ENCODE measurements at places on chromosomes 7 and 10. TPM values are rescaled to one million over a fixed set of nuclear protein-coding genes. Genes with fewer than 3 reads are reported as not detected.

GRCh38 chr10:58674251-58674650 lies 161.6 kb downstream of the BICC1 start:
- peak overlapping the region; percentile 35 for H3K27ac ChIP-seq
- H3K36me3 ChIP-seq, result no peaks in the 10 kb centered on the region
- DNase-seq, result peak; percentile 76

- H3K4me3 ChIP-seq, result no peak overlapping the region
- no peaks in the 10 kb centered on the region for H3K4me1 ChIP-seq
- H3K27ac ChIP-seq, result no peak overlapping the region
- no peaks in the 10 kb centered on the region for H3K36me3 ChIP-seq
- H3K27me3 ChIP-seq, result peaks cover 4% of the 10 kb centered on the region
These were observed 193.2 kb downstream of the DNAJB6 start for GRCh38 chr7:157529768-157530560.

DNA sequence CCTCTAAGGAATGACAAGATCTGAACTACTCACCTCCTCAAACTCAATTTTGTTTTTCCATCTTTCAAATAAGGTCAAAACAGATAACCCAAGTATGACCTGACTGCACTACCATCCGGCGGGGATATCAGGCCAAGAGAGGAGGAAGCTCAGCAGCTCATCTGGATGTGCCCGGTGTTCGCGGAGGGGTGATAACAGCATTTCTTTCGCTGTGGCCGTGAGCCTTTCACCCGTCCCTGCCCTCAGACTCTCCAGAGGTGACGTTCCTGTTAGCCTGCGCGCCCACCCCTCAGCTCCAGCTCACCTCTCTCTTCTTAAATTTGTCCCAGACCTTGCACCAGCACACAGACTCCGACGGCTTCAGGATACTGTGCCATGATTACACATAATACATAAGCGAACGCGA lies 526 bp downstream of the ZNF248 start:
- H3K27me3 ChIP-seq, result no peaks in the 10 kb centered on the region
- H3K4me1 ChIP-seq, result peaks cover 6% of the 10 kb centered on the region
- H3K27ac ChIP-seq, result peak overlapping the region; percentile 94
- no peaks in the 10 kb centered on the region for H3K36me3 ChIP-seq
- H3K4me3 ChIP-seq, result peak overlapping the region; percentile 81

DNA sequence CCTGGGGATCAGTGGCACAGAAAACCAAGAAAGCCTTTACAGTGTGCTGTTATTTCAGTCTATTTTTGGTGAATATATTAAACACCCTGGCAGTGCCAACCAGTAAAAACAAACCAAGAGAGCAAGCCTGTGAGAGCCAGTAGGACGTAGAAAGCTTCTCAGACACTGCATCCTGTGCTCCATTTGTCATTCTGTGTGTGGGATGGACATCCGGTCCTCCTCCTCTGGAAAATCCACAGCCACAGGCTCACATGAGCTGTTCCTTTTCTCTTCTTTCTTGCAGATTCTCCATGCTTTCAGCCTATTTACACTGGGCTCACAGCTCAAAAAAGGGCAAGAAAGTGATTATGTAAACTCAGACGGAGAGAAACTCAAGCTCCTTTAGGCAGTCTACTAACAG lies 119.7 kb upstream of the YAE1 start:
- no peak overlapping the region for H3K27ac ChIP-seq
- no peaks in the 10 kb centered on the region for H3K36me3 ChIP-seq
- peak; percentile 8 for DNase-seq
- no peaks in the 10 kb centered on the region for H3K4me1 ChIP-seq
- H3K27me3 ChIP-seq, result peaks cover 3% of the 10 kb centered on the region

DNA sequence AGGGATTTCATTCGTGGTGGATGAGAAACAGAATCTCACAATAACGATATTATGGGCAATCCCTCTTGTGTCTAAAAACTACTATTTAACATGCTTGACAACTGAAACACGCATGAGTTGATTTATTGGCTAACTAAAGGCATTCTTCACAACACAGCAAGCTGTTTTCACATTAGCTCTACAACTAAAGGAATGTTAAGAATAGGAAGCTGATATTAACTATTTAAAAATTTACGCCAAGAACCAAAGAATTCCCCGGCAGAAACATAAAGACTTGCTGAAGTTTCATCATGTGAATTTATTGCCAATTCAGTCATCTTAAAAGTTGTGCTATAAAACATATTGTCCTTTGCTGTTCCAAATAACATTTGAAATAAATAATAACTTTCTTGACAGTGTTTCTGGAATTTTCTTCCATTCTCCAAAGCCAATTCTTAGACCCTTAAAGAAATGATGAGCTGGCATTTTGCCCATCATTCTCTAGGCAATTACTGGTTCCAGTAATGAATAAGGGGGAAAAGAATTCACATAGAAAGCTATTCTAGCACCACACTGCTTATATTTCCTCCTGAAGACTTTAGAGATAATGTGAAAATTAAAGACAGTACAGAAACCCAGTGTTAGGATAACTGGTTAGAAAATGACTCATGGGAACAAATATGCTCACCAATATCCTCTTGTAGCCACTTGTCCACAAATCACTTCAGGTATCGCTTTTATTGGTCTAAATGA lies 233.1 kb downstream of the PARD3 start:
- no peaks in the 10 kb centered on the region for H3K36me3 ChIP-seq
- H3K4me1 ChIP-seq, result peaks cover 21% of the 10 kb centered on the region
- peak overlapping the region; percentile 52 for H3K27ac ChIP-seq
- H3K4me3 ChIP-seq, result no peak overlapping the region

DNA sequence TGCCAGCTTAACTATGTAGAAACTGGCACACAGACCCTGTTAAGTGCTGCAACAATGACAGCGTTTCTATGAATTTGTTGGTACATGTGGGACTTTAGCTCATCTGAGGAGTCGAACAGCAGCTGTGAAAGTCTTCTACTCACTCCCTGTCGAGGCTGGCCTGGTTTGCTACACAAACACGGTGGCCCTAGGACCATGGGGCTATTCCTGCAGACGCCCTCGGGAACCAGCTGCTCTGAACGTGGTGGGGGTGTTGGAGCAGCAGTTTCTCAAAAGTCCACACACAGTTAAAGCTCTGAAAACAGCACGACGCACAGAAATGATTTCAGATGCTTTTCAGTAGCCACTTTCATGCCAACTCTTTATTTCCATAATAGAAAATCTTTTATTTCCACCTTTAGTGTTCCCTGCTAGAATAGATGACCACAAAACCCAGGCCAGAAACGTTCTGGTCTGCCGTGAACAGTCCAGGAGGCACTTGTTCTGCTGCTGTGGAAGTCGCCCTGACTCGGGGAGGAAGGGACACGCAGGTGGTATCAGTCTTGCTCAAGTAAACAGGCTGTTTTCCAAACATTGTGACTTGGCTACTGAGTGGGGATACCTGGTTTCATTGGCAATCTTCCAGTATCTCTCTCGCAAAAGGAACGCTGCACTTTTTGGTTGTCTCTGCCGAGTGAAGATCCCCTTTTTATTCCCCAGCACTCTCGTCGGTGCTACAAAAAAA lies 21.5 kb downstream of the GUSB start:
- no peak overlapping the region for H3K27ac ChIP-seq
- DNase-seq, result no peak
- H3K36me3 ChIP-seq, result peaks cover 25% of the 10 kb centered on the region
- H3K4me3 ChIP-seq, result no peak overlapping the region

- no peak for DNase-seq
- peaks cover 12% of the 10 kb centered on the region for H3K4me1 ChIP-seq
- H3K27me3 ChIP-seq, result no peaks in the 10 kb centered on the region
- no peaks in the 10 kb centered on the region for H3K36me3 ChIP-seq
These were observed 208.3 kb upstream of the NPSR1 start for GRCh38 chr7:34449765-34450164.

GRCh38 chr10:1395481-1396296 lies 339.5 kb downstream of the WDR37 start:
- DNase-seq, result no peak
- H3K36me3 ChIP-seq, result no peaks in the 10 kb centered on the region
- no peaks in the 10 kb centered on the region for H3K4me1 ChIP-seq
- H3K4me3 ChIP-seq, result no peak overlapping the region
- no peaks in the 10 kb centered on the region for H3K27me3 ChIP-seq
- no peak overlapping the region for H3K27ac ChIP-seq

- peak overlapping the region; percentile 46 for H3K27ac ChIP-seq
- H3K27me3 ChIP-seq, result no peaks in the 10 kb centered on the region
- H3K4me1 ChIP-seq, result peaks cover 7% of the 10 kb centered on the region
These were observed 38.7 kb upstream of the DLG5 start for GRCh38 chr10:77965294-77965693.

DNA sequence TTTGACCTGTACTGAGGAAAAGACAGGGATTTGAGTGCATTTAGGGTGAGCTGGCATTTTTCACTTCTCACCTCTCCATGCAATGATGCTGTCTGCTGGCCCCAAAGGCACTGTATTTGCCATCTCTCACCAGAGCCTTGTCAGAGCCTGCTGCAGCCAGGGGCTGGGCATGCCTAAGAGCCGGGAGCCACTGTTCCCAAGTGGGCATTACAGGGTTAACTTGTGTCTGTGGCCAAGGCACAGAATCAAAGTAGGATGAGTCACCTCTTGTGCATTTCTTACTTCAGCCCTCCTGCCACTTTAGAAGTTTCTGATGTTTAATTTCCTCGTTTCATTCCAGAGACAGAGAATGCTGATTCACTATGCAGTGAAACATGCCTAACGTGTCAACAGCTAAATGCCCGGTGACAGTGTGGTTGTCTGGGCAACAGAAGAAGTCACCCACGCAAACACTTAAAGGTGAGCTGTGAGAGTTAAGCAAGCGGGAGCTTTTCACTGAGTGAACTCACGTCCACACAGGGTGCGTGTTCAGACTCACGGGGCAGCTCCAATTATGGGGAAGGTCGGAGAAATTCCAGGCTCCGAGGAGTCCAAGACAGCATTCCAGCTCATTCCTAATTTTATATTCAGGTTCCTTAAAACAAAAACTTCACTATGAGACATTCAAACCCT lies 57.1 kb upstream of the IGFBP3 start:
- peak; percentile 99 for DNase-seq
- peaks cover 52% of the 10 kb centered on the region for H3K4me1 ChIP-seq
- peak overlapping the region; percentile 97 for H3K27ac ChIP-seq

DNA sequence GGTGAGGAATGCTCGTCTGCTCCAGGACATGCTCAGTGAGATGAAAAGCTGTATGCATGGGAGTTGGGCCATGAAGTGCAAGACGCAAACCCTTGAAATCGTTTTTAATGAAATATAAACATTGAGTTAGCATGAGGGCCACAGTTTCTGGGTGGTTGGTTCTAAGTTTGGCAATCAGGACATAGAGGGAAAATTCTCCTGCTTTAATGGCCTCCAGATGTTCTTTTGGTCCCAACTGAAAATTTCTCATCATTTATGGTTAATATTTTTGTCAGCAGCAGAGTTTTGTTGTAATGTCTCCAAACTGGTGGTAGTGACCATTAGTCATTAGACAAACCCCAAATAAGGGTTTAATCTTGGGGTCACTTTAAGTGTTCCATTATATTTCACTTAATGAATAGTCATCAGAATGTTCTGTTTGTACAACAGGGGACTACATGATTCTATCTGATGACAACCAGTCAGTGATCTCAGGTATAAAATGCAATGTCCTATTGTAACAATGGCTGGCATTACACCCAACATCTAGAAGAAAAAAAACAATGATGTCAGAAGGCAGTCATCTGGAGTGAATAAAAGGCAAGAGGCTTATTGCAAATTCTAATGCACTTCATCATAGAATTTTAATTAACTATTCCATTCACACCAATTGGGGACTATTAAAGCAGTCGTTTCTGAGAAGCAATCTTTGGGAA lies 197.4 kb downstream of the JCAD start:
- no peaks in the 10 kb centered on the region for H3K36me3 ChIP-seq
- DNase-seq, result peak; percentile 90
- H3K27ac ChIP-seq, result peak overlapping the region; percentile 70
- no peaks in the 10 kb centered on the region for H3K27me3 ChIP-seq

GRCh38 chr10:117865945-117866344 lies 180.8 kb downstream of the RAB11FIP2 start:
- H3K4me1 ChIP-seq, result no peaks in the 10 kb centered on the region
- no peak for DNase-seq
- no peaks in the 10 kb centered on the region for H3K27me3 ChIP-seq
- H3K36me3 ChIP-seq, result no peaks in the 10 kb centered on the region

DNA sequence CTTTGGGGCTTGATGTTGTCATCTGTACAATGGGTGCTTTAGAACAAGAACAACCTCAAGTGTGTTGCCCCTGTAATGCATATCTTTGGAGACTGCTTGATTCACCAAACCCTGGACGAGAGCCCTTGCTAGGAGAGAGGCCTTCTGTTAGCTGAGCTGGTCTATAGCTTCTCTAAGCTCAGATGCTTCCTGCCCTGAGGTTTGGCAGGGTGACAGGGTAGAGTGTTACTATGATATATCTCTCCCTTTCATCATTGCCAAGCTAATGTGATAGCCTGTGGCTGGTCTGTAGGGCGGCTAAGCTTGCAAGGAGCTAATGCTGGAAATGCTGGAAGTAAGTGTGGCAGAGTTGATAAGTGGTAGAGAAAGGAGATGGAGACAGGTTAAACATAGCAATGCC lies 364.1 kb downstream of the RPS24 start:
- H3K4me3 ChIP-seq, result no peak overlapping the region
- H3K4me1 ChIP-seq, result no peaks in the 10 kb centered on the region
- H3K27me3 ChIP-seq, result peaks cover 10% of the 10 kb centered on the region
- H3K27ac ChIP-seq, result no peak overlapping the region

DNA sequence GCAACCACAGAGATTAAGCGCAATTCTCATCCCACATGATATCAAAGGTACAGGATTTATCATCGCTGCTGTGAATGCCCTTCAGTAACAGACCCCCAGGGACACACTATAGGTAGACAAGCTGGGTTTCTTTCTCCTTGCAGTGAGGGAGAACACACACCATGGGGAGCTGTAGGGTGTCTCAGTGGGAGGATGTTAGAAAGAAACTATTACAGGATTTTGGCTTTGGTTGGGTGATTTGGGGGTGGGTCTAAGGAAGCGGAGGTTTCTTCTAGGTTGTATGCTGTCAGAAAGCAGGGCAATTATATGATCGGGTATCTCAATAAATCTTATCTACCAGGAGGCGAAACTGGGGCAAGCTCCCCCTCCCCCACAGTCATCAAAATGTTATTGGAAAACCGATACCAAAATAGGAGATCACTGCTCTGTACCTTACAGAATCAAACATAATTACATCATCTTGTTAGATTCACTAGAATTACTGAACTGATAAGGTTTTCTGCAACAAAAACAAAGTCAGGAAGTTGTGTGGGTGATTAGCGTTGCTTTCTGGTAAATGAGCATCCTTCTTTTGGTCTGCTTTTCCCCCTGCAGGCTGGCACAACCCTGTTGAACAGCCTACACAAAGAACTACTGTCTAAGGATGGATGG lies 209.7 kb downstream of the TEX36 start:
- peaks cover 2% of the 10 kb centered on the region for H3K27me3 ChIP-seq
- H3K4me1 ChIP-seq, result no peaks in the 10 kb centered on the region
- no peak for DNase-seq

The OR2A5 gene
- not detected for total RNA-seq

The SAMD9L gene
- 55.6 TPM for total RNA-seq

The PRLHR gene
- not detected for total RNA-seq

The NIPSNAP2 gene
- 37.4 TPM for total RNA-seq

The C10orf62 gene
- total RNA-seq, result not detected
